ENCODE measurements at places on chromosomes 16 and 17.

DNA sequence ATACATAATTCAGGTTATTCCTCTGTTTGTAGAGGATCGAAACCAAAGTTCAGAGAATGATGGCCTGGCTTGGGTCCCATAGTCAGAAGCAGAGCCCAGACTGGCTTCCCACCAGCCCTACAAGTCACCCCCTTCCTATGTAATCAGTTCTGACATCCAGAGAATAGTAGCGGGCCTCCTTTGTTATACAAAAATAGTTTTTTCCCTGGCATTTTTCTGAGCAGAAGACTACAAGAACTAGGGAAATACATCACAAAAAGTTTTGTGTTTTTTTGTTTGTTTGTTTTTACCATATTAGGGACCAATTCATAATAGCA lies 19.2 kb downstream of the ATPAF2 start:
- no peak for DNase-seq

DNA sequence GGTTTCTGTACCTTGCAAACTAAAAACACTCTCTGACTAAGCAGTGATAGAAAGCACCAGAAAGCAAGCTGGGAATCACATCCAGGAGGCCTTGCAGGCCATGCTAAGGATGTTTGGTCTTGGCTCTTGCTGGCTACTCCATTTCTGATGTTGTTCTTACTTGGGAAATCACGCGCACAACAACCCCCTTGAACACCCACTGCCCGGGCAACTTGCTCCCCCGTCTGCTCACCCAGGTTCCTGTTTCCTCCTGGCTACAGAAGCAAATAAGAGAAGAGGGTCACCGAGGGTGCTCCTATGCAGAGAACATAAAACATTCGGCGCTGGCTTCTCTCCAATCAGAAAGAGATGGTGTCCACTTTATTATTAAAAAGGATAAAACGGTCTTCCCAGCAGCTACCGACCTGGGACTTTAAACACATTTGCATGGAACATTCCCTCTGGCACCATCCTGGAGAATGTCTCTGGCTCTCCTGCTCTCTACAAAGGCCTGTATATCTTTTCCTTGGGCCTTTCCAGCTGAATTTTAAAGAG lies 271.2 kb upstream of the RPL38 start:
- no peak for DNase-seq

DNA sequence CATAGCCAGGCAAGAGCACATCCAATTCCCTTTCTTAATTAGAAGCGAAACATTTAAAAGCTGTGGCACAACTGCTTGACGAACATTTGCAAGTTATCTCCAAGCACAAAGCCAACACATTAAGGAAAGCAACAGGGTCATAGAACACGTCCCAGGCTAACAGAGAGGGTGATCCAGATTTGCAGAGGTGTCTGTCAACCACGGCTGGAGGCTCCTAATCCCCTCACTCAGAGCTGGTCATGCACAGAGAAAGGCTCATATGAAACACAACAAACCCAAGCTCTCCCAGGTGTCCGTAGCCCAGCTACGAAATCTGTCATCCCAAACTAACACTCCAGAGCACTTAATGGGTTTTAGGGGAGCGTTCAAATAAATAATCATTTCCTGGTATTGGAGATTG lies 276.1 kb downstream of the SLC39A11 start:
- DNase-seq: no peak

DNA sequence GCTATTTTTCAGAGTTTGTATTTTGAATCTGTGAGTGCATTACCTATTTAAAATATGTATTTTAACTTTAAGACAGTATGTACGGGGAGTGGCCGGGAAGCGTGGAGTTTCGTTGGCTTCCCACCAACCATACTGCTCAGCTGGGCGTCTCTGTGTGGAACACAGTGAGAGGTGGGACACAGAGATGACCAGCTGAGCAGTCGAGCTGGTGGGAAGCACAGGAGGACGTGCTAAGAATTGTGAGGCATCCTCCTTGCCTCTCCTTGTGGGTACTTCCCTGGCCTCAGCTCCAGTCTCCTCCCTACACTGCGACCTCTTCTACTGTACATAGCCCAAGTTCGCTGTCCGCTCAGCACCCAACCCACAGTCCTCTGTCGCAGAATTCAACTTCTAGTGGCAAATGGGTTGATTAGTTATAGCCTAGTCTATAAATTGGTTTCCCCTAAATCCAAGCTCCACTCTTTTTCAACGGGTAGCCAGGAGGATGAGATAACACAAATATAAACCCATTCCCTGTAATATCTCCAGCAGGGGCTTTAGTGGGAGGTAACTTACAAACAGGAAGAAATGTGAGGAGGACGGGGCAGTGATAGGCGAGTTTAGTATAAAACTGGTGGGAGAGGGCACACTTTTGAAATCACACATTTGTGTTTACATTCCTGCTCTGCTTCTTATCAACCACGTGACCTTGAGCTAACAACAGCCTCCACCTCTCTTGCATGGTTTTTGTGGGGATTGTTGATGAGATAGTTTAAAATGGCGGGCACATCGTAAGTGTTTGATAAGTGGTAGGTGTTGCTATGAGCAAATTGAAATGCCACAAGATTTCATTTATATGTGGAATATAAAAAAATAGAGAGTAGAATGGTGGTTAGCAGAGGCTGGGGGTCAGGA lies 211.9 kb upstream of the HS3ST3A1 start:
- no peak for DNase-seq

GRCh38 chr16:2770057-2770951 lies 6.8 kb downstream of the ELOB start:
- no peak for DNase-seq

DNA sequence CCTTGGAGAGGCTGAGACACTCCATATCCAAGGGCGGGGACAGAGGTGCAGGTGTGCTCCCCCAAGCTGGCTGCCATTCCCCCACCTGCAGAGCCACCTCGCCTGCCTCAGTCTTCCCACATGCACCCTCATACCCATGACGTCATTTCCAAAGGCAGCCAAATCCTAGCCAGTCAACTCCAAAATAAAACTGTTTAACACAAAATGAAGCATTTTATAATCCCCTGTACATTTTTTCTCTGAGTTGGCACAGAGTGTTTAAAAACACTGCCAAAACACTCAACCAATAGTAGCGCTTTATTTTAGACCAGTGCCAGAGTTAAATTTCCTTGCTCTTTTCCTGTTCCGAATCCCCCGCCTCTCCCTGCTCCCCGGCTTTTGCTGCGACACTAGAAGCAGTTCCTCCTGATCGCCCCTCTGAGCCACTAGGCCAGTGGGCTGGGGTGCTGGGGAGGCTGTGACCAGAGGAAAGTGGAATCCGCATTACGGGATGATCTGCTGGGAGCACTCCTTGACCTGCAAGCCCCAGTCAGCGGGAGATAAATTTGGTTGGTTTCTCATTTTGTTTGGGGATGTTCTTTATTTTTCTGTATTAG lies 139.5 kb downstream of the ZNF423 start:
- DNase-seq: no peak

DNA sequence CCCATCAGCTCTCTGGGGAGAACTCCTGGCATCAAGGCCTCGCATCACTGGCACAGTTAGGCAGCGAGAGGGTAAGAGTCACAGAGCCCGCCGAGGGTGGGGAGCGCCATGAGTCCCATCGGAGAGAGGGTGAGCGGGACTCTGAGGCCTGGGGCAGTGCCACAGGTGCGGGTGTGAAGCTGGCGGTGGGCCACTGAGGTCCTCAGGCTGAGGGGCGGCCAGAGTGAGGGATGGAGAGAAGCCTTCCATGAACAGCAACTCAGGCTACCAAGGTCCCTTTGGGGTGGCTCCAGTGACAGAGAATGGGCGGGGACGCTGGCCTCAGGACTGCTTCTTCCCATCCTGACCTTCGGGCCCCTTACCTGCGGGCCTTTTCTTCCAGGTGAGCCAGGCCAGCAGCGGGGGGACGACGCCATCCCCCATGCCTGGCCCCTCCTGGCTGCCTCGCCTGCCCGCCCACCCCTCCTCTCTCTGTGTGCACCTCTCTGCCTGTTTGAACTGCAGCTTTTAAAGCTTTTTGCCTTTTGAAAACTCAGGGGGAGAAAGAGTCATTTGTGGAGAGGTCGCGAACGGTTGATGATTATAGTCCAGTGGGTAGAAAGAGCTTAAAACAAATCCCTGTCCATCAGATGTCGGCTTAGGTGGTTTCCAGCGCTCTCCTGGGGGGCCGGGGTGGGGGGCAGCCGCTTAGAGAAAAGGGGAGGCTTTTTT lies 149.3 kb upstream of the GSE1 start:
- no peak for DNase-seq

GRCh38 chr17:43601280-43602039 lies 55.3 kb upstream of the ETV4 start:
- DNase-seq: no peak

- DNase-seq: no peak
Measured at GRCh38 chr17:69818467-69818866, 256.6 kb upstream of the KCNJ16 start.

GRCh38 chr16:3718019-3718391 lies 681 bp upstream of the TRAP1 start:
- no peak for DNase-seq

DNA sequence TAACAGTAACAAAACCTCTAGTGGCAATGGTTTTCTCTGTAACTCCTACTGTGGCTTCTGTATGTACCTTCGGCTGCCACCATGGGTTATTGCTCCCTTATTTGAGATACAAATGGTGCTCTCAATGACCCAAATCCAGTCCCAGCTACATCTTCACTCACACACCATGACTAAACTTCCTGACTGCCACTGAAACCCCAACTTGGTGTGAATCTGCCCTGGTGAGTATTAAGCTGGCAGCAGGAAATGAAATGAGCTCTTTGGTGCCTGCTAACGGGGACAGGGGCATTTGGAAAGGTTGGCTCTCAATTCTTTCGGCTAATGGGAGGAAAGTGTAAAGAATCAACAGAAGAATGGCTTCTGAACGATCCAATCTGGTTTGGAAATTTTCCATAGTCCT lies 7.5 kb upstream of the SLC35B1 start:
- no peak for DNase-seq

- DNase-seq: no peak
Measured at GRCh38 chr17:77555741-77556291, 402.7 kb upstream of the TNRC6C start.

DNA sequence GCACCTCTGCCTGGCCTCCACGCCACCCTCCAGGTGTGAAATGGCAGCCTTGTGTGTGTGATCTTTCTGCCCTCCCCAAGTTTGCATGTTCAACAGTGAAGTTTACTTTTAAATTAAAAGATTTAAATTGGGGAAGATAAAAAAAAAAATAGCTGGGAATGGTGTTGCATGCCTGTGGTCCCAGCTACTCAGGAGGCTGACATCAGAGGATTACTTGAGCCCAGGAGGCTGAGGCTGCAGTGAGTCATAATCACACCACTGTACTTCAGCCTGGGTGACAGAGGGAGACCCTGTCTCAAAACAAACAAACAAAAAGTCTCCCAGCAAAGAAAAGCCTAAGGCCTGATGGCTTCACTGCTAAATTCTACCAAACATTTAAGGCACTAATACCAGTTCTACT lies 35.4 kb upstream of the RNF43 start:
- no peak for DNase-seq

DNA sequence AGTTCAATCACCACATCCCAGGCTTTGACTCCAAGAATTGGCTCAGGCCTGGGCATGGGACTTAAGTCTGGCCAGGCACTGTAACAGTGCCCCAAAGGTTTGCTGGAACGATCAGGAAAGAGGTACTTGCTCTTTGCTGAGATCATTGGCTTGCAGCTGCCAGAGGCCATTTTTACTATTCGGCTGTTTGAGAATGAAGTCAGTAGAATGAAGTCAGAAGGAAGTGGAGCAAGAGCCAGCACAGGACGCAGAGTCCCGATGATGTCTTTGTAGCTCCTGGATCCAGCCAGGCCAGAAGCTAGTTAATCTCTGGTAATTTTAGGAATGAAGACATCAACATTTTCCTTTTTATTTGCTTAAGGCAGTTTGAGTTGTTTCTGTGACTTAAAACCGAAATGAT lies 195.5 kb downstream of the RAB11FIP4 start:
- DNase-seq: no peak

DNA sequence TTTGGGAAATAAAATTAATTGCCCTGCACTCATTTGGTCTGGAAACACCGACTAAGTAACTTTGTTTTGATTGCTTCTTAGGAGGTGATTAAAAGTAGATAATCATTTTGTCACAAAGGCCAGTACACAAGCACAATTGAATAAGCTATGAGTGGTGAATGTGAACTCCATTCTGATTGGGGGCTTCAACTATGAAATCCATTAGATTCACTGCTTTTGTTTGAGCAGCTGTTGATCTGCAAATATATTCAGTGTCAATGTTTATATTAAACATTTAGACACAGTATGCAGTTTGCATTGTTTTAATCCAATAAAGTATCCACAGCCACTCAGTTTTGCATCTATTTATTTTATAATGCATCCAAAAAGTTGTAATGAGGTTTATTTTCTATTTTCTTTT lies 817.5 kb downstream of the CDH11 start:
- DNase-seq: no peak

DNA sequence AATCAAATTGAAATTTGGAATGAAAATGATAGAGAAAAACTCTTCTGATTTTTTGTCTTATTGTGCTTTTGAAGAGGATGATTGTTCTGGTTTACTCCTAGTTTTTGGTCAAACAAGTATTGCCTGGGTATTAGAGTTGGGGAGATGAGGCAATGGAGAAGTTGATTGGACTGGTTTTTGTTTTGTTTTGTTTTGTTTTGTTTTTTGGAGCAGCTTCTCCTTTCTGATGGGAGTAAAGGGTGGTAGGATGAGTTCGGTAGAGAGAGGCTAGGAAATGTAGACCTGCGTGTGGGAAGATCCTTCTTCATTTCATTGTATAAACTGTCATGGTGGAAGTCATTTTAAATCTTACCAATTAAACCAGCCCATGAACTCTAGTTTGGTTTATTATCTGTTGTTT lies 17.7 kb downstream of the ATP6V0A1 start:
- no peak for DNase-seq

GRCh38 chr17:57810721-57811637 lies 38.9 kb downstream of the MRPS23 start:
- no peak for DNase-seq

DNA sequence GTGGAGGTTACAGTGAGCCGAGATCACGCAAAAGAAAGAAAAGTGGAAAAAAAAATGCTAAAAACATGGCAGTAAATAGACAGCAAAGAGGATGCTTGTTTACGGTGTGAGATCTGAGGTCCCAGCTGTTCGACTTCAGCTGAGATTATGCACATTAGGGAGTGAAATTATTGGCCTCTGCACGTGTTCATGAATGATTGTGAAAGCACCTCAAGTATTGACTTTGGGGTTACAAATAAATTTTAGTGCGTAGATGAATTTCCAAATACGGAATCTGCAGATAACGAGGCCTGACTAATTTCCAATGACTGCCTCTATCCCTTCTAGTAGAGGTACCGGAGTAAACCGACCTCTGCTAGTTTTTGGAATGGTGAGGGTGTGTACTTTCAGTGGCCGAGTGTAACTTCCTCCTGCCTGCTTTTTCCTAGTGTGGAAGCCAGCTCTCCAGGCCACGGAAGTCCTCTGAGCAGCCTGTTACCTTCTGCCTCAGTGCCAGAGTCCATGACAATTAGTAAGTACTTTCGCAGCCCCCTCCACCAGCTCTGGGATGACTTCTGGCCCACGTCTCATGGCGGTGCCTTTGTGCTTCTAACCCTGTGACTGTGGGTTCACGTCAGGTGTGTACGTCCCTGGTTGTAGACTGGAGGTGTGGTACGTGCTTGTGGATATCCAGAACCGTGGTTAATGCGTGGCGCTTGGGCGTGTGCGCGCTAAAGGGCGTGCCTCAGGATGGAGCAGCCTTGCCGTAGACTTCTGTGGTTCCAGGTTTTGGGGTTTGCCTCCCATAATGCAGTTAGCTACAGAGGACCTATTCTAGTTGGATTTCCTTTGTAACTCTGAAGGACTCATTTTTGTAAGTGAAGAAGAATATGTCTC lies 102.1 kb downstream of the SNX29 start:
- DNase-seq: no peak

All from stimulated activated CD8-positive, alpha-beta memory T cell treated with anti-CD3 and anti-CD28 coated beads, Interleukin-15, amount 100 ng/mL, for 1 hour (primary cell).